HL-60 (cell line): ENCODE measurements at places on chromosomes 16 and 17.

GRCh38 chr16:10982465-10983150 is 38.2 kb downstream of the CLEC16A start:
- no peak for DNase-seq

GRCh38 chr17:22671110-22671509 is 978.8 kb downstream of the KCNJ18 start:
- DNase-seq: no peak

DNA sequence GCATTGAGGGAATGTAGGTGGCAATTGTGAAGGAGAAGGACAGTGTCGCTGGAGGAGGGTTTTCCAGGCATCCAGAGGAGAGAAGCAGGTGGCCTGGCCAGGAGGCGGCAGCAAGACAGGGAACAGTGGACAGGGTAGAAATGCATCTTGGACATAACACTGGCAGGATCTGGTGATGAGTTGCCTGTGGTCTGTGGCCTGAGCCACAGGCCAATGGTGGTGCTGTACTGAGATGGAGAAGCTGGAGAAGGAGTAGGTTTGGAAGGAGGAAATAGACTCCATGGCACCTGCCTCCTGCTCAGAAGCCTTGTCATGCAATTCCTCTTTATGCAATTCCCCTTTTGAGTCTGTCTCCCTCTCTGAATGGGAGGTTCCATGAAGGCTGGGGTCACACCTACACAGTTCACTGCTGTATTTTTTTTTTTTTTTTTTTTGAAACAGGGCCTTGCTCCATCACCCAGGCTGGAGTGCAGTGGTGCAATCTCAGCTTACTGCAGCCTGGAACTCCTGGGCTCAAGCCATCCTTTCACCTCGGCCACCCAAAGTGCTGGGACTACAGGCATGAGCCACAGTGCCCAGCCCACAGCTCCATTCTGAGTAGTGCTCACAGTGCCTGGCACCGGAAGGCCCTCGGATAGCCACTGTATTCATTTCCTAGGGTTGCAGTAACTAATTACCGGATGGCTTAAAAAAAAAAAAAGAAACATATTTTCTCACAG is 13.5 kb upstream of the CACNG4 start:
- DNase-seq: no peak

GRCh38 chr17:2946144-2946543 is 117.3 kb downstream of the OR1D5 start:
- DNase-seq: no peak

GRCh38 chr16:15592324-15592723 is 50.6 kb downstream of the MARF1 start:
- peak; percentile 20 for DNase-seq

DNA sequence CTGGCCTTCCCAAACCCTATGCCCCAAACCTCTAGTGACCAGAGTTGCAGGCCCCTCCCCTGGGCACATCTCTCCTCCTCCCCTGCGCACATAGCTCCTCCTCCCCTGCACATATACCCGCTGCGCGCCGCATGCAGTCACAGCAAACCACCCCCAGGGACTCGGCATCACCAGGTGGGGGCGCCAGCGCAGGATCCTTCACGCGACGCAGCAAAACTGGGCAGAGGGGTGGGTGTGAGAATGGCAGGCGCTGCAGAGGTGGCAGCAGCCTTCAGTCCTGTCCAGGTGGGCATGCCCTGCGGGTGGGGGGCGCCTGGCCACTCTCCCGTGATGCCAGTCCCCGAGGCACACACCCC is 5.6 kb downstream of the CORO6 start:
- DNase-seq: peak; percentile 93
